Adipocyte (in vitro differentiated cells): ENCODE measurements at places on chromosomes 6 and 20.

- peak; percentile 78 for DNase-seq
Measured at GRCh38 chr20:58086763-58087561, 141.5 kb downstream of the ANKRD60 start.

DNA sequence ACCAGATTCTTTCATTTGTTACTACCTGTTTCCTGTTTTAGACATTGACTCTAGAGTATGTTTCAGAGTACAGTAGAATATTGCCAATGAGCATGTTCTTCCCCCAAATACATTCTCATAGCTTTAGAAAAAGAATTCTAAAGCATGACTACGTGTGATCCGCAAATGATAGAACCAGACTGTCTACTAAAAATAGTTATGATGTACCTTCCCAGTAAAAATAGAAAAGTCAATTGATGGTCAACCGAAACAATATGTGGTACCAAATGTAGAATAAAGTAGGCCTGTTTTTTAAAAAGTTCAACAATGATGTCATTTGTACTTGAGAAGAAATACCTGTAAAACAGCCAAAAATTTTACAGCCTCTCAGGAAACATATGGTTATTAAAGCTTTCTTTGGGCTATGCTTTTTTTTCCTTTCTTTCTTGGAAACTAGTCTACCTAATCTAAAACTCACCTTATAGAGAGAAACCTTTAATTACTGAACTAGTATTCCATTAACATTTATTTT, 130.1 kb upstream of the MTHFD1L start:
- no peak for DNase-seq

GRCh38 chr6:14455427-14455826, 337.9 kb downstream of the CD83 start:
- no peak for DNase-seq

DNA sequence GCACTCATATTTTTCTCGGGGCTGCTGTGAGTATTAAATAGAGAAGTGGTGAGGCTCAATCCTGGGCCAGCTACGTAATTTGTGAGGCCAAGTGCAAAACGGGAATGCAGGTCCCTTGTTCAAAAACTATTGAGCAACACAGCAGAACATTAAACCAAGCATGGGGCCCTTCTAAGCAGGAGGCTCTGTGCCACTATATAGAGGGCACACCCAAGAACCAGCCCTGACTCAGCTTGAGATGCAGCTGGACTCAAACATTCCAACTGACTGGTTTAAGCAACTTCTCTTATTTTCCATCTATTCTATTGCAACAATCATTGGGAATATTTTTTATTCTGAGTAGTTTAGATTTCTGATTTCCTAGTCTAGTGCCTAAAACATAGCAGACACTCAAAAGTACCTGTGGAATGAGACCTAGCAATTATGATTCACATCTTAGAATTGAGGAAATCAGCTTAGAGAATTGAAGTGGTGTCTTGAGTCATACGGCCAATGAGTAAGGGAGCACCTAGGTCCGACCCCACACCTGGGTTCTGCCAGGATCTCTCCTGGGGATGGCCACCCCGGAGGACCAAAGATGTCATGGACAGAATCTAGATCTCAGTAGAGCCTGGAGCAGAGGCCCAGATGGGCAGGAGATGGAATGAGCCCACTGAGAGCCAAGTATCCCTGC, 1.3 kb downstream of the SIRPB2 start:
- DNase-seq, result peak; percentile 78

- peak; percentile 33 for DNase-seq
Measured at GRCh38 chr6:11007715-11008608, 36.1 kb downstream of the ELOVL2 start.

GRCh38 chr20:56222201-56222600, 26.3 kb upstream of the MC3R start:
- DNase-seq, result no peak
